ENCODE measurements at places on chromosomes 1 and 21.

- DNase-seq, result no peak
Measured at GRCh38 chr1:29412591-29412990, 176.3 kb downstream of the PTPRU start.

- no peak for DNase-seq
Measured at GRCh38 chr1:29379443-29380073, 143.2 kb downstream of the PTPRU start.

DNA sequence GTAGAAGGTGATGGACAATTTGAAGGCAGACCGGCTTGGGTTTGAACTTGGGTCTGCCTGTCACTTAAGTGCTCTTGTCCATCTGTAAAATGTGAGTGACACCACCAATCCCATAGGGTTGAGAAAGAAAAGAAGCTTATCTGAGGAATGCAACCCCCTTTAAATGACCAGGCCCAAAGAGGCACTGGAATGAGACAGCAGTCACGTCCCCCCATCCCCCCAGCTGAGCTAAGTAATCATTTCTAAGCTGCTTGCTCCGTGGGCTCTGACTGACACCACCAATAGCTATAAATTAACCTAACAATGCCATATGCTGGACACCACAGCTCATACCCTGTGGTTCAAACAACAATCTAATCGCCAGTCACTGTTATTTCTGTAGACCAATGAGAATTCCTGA lies 15.1 kb downstream of the LCA5L start:
- DNase-seq, result no peak

GRCh38 chr1:59967141-59967697 lies 40.6 kb upstream of the CYP2J2 start:
- DNase-seq, result peak; percentile 30

DNA sequence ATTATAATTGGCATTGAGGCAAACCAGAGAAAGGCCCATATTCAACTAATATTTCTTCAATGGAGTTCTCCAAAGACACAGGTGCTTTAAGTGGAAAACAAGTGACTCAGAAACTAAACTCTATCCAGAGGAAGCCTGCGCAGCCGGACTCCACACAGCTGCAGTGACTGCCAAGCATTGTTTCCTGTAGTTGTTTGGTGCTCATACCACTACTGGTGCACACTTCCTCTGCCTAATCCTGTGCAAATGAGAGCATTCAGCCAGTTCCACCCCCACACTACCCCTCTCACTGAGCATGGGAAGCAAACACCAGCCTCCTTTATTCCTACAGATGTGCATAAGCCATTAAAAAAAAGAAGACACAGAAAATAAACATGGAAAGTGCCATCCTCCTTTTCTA lies 102.9 kb downstream of the VAV3 start:
- DNase-seq, result no peak

DNA sequence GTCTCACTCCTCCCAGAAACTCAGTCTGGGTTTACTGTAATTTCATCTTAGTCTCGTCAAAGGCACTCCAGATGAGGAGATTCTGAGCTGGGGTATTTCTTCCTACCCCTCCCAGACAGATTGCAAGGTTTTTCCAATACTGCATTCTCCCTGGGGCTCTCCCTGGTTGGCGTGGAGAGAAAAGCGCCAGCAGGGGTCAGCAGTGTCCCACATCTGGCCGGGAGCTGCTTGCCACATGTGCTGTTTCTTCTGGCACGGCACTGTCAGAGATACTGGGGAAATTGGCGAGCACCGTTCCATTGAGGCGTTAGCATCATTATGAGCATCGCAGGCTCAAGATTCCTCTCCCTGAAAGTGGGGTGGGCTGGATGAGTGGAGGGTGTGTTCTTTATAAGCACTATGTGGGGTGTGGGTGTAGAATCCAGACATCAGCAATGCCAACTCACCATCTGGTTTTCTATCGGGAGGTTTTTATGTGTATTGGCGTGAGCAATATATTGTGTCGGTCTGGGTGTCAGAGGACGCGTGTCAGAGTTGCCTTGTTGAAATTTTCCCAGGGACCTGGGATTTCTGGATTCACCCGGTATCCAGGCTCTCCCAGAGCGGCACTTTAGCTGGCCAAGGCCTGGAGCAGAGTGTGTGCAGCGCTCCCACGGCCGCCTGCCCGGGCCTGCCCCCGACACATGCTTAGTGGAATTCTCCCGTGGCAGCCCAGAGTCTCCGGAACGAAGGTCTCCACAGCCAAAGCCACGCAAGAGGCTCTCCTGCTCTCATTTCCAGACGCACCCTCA lies 8.0 kb upstream of the NAV1 start:
- no peak for DNase-seq

- DNase-seq, result no peak
Measured at GRCh38 chr1:175734642-175735041, 8.8 kb downstream of the TNR start.

- DNase-seq, result no peak
Measured at GRCh38 chr1:46157916-46158311, 17.0 kb upstream of the TSPAN1 start.

- DNase-seq, result no peak
Measured at GRCh38 chr1:152003846-152004442, 10.3 kb upstream of the S100A10 start.

Measured in non-pigmented ciliary epithelial cell (primary cell).